ENCODE measurements at places on chromosomes 7 and 10. TPM values are rescaled to one million over a fixed set of nuclear protein-coding genes. Genes with fewer than 3 reads are reported as not detected.
A peak's percentile ranks its signal among the peaks of the same experiment; 100 is the strongest.

DNA sequence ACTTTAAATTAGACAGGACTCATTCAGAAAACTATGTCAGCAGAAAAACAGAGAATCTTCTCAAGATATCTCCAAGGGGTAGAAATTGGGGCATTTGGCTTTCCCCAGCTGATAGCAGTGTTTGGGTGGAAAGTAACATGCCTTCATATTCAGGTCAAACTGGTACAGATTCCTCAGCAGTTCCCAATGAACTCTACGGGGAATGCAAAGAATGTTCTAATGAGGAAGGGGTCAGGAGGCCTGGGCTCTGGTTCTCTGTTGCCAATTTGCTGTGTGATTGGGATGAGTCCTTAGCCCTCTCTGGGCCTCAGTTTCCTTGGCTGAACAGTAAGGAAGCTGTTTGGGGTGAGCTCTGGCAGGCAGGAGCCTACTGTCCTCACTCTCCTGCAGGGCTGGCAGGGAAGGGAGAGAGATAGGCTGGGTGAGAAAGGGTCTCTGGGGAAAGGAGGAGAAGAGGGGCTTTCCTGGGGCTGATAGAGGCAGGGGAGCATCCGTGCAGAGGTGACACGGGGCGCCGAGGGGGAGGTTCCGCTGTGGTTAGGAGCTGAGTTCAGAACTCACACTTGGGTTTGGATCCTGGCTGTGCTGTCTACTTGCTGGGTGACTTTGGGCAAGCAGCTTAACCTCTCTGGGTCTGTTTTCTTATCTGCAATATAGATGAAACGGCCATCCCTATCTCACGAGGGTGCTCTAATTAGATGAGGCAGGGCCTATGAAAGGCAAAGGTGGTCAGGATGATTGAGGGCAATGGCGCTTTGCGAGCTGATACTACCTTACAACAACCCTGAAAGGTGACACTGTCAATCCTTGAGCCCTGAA, 45.1 kb downstream of the SPOCK2 start:
- no peak for DNase-seq

Gene LSM8
- 19.5 TPM for total RNA-seq

Gene DNAJC2
- 11.9 TPM for total RNA-seq

GRCh38 chr10:119535305-119535704, 7.2 kb downstream of the RGS10 start:
- DNase-seq = no peak

- no peak for DNase-seq
Measured at GRCh38 chr7:52917982-52918578, 117.4 kb upstream of the POM121L12 start.

Gene BCCIP
- 38.4 TPM for total RNA-seq

DNA sequence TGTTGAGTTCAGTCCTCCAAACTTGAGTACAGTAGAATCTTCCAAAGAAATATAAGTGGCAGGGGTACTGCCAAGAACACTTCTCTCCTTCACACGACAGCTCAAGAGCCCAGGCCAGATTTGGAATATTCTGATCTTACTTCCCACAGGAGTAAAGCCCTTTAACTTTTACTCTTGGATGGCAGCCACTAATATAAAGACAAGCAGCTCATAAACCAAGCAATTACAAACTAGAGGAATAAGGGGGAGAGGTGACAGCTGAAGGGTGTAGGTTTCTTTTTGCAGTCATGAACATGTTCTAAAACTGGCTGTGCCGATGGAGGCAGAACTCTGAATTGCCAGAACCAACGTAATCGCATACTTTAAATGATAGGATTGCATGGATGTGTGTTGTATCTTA, 74.8 kb downstream of the SVIL start:
- DNase-seq = no peak

- no peak for DNase-seq
Measured at GRCh38 chr10:70560511-70560941, 42.0 kb downstream of the PRF1 start.

- no peak for DNase-seq
Measured at GRCh38 chr10:79438021-79438698, 7.3 kb downstream of the ZCCHC24 start.

- DNase-seq = no peak
Measured at GRCh38 chr10:60043561-60044241, 137.3 kb upstream of the CCDC6 start.

GRCh38 chr7:99197498-99197897, 10.4 kb downstream of the KPNA7 start:
- no peak for DNase-seq

Gene ALOX5
- 4.7 TPM for total RNA-seq

Gene LIPN
- total RNA-seq = not detected

DNA sequence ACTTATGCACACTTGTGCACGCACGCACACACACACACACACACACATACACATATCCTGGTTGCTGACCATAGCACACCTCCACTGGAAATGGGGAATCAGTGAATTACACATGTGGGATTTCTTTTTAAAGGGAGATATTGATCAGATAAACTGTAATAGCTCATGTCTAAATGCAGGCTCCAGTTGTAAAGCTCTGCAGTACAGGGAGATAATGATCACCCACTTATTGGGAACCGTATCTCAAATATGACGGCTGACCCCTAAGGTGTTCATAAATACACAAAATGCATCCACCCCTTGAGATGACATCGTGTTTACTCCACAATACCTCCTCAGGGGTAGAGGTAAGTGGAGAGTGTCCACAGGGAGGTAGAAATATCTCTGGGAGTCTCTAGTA, 79.2 kb downstream of the PLXNA4 start:
- no peak for DNase-seq

DNA sequence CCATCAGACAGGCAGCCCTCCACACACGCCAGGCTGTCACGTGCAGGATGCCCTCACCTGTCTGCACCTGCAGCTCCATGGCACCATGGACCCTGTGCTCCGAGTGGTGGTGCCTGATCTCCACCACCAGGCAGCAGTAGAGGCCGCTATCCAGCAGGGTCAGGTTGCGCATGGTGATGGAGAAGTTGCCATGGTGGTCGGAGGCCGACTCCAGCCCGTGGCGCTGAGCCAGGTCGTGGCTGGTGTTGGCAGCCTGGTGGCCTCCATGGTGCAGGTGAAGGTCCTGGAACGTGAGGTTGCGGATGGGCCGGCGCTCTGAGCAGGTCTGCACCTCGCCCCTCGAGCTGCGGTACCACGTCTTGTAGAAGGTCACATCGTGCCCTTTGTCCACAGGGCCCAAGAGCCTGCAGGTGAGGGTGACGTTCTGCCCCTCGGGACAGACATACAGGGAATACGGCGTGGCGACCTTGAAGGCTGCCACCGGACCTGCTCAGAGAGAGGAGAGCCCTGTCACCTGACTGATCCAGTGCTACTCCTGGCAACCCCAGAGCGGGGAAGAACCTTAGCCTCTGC, 11.7 kb downstream of the VSIR start:
- DNase-seq = peak; percentile 55

Gene IFIT2
- total RNA-seq = 4.3 TPM

Gene CRYGN
- 0.43 TPM for total RNA-seq

Measured in Right ventricle myocardium superior (tissue), 1 donor.